ENCODE measurements at places on chromosomes 16 and 17.
A peak's percentile ranks its signal among the peaks of the same experiment; 100 is the strongest.

GRCh38 chr17:57644326-57644725, 100.8 kb downstream of the CCDC182 start:
- DNase-seq = no peak

- no peak for DNase-seq
Observed at GRCh38 chr16:14667347-14668266, 26.5 kb downstream of the PLA2G10 start.

- DNase-seq = no peak
Observed at GRCh38 chr17:68231541-68231940, 16.3 kb upstream of the AMZ2 start.

DNA sequence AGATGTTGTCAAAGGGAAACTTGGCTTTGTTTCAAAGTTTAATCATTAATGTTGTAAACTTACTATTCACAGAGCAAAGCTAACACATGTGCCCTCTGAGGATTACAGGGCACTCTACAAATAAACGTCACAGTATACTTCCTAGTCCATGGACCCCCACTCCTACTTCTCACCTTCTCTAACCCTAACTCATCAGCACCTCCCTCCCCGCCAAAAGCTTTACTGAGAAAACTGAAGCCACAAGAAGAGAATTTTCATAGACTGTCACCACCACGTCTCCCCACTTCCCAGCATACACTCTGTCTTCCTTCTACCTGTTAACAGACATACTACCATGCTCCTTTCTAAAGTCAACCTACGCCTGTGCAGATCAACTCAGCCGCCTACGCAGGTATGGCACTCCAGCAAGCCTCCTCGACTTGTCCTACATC, 29.0 kb downstream of the HELZ start:
- no peak for DNase-seq

GRCh38 chr16:86559802-86560305, 4.8 kb upstream of the MTHFSD start:
- DNase-seq = no peak

DNA sequence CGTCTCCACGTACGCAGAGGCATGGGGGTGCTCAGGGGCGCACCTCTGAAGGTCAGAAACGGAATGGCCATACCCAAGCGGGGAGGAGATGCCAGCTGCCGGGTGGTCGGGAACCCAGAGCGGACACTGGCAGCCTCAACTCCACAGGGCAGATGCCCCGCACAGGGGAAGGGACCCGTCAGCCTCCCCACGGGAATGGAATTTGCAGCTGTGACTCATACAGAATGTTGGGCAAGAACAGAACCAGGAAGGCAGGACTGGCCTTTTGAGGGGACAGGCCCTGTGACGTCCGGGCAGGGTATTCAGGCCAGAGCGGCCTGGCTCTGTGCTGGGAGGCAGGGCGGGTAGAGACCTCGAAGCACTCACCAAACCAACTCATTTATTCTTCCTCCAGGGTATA, 7.5 kb downstream of the TK1 start:
- DNase-seq = no peak

DNA sequence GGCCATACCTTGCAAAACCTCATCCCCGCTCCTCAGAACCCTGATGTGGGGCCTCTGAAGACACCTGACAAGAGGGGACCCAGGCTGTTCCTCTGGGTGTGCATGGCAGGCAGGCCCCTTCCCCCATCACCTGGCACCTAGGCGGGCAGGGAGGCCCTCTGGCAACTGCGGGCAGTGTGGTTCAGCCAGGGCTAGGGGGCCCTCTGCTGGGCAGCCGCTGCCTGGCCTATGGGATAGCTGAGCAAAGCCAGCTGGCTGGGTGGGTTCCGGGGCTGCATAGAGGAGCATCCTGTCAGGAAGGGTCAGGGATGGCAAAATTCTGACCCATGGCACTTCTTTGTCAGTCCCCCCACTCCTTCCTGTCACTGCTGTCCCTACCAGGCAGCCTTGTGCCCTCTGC, 228.7 kb upstream of the ASIC2 start:
- no peak for DNase-seq

GRCh38 chr16:23967775-23968174, 132.0 kb downstream of the PRKCB start:
- DNase-seq = no peak

GRCh38 chr16:19520861-19521331, 1.0 kb downstream of the GDE1 start:
- no peak for DNase-seq

GRCh38 chr17:13253733-13254410, 236.0 kb upstream of the ELAC2 start:
- no peak for DNase-seq

DNA sequence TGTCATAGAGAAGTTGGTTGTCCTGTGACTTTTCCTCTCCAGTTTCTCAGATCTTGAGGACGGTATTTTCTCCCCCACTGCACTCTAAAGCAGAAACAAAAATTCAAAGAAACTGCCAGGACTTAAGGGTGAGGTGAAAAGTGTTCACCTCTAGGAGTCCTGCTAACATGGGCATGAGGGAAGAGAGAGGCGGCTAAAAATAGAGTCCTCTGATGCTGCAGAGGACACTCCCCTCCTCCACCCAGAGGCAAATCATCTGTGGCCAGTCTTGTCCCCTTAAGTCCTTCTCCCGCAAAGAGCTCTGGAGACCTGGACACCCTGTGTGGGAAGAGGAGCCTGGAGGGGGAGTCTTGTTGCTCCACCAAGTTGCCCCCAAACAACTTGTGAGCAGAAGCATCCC, 4.7 kb upstream of the DDX19A start:
- DNase-seq = no peak

DNA sequence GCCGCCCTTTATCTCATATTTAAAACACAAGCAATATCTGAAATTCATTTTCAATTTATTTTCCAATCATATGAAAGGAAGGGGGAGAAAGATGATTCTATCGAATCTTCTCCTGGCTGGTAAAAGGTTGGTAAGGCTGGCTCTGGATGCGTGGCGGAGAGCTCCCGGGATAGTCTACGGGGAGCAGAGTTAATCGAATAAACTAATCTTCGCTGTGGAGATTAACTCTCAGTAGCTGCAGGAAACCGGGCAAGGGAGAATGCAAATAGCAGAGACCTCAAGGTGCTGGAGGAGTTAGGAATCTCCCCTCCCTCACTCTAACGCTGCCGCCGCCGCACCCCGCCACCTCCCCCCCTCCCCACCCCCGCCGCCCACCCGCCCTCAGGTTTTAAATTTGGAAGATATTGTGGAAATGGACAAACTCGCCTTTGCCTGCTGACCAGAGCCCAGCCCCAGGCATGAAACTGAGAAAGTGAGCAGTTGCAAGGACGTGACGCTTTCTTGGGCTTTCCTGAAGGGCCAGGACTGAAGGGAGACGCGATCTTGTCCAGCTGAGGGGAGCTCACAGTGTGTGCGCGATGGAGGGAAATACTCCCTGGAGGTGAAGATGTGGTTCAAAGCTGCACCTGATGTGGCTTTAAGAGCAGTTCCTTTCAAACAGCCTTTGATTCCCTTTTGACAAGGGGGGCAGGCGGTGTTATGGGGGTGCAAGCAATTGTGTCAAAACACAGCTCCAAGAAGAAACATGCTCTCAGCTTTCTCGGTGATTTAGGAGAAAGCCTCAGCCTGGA, 308.2 kb upstream of the IRX3 start:
- DNase-seq = no peak

DNA sequence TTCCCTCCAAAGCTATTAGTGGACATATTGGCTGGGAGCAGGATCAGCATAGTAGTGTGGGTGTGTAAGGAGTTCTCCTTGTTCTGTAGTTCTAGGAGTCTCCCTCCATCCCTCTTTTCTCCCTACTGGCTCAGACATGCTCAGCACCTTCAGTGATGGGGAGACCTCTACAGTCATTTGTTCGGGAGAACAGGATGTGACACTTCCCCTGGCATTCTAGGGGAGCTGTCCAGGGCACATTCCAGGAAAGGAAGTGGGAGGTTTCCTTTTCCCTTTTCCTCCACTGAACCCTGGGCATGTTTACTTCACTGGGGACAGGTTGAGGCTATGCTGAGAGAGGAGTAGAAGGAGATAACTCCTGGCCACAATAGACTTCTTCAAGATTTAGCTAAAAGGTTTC, 86.5 kb downstream of the MYH13 start:
- DNase-seq = no peak

GRCh38 chr17:2383628-2384167, 17.2 kb downstream of the MNT start:
- DNase-seq = no peak

GRCh38 chr16:11191665-11192064, 64.3 kb downstream of the SOCS1 start:
- no peak for DNase-seq

DNA sequence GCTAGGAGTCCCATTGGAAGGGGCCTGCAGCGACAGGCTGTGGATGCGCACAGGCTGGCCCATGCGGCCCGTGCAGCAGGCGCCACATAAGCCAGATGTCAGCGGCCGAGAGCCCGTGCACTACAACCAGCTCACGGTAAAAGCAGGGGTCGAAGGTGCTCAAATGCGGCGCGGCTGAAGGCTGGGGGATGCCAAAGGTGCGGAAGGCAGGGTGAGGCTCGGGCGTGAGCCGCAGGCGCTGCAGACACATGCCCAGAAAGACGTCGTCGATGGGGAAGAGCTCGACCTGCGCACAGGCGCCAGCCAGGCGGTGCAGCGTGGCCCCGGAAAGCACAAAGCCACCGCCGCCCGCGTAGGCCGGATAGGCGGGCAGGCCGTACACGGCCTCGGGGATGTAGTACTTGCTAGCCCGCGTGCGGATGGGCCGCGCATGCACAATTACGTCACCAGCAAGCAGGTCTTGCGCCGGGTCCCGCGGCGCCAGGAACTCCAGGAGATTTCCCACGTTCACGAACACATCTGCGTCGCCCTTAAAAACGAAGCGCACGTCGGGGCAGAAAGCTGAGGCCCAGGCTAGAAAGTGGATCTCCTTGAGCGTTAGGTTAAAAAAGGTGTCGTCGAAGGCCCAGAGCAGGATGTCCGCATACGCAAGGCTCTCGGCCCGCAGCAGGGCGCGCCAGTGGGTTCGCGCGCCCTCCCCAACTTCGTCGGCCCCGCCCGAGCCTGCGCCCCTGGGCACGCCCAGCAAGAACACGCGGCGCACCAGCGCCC, 1.3 kb downstream of the B3GNT9 start:
- no peak for DNase-seq

DNA sequence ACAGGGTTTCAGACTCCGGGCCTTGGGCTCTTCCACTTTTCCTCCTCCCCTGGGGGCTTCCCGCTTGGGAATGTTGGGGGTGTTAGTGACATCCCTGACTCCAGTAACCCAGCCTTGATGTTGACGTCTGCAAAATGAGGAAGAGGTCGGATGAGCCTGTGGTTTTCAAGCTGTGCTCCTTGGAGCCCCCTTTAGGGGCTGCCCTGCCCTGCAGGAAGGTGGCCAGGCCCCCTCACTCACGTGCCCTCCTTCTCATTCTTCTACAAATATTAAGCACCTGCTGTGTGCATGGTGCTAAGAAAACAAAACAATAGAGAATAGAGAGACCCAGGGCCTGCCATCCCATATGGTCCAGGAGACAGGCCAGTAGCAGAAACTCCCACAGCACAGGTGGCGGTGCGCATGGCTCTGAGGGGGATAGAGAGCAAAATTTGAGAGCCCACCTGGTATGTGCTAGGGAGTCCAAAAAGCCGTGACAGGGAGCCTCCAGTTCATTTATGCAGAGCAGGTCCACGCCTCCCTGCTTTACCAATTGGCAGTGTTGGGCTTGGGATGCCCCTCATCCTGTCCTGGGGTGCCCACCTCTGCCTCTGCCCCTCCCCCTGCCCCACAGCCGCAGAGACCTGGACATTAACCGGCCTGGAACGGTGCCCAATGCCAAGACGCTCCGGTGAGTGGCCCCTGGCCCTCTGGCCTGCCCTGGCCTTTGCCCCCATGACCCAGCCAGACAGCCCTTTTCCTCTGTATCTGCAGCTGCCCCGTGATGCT, 7.4 kb downstream of the NDRG4 start:
- DNase-seq = no peak

DNA sequence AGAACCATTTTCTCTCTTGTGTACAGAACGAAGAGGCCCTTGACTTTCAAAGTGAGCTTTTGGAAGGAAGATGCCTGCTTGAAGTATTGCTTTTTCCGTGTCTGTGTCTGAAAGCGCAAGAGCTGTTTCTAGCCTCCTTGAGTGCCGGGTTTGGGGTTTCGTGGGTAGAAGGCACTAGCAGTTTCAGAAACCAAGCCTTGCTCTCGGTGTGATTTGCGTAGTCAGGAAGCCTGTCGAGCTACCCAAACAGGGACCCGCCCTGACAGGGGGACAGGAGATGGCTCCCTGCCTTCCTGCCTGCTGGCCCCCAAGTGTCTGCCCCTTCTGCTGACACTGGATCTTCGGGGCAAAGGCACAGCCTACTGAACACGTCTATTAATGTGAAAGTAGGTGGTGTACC, 322.0 kb downstream of the MAF start:
- peak; percentile 54 for DNase-seq

GRCh38 chr16:65005696-65006095, 116.2 kb downstream of the CDH11 start:
- DNase-seq = no peak

DNA sequence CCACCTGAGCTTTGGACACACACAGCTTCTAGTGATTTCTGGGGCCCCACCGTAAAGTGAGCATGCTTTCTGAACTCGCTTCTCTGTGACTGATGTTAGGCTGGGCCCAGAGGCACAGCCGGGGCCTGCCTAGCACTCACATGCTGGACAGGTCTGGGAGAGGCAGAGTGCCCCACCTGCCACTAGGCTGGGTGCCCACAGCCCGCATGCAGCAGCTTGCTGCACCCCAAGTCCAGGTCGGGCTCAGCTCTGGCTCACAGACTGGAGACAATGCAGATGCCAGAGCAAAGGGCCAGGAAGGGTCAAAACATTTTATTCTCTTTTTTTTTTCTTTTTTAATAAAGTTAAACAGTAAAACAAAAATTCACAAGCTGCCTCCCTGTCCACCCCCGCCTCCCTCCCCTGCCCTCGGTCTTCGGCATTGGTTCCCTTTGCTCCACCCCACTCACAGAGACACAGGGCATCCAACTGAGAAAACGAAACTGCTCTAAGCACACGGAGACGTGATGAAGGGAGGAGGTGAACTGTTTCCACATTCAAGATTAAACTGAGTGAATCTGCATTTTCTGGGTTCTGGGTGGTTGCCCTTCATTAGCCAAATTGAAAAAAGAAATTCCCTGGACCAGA, 9.7 kb downstream of the CNP start:
- DNase-seq = no peak

DNA sequence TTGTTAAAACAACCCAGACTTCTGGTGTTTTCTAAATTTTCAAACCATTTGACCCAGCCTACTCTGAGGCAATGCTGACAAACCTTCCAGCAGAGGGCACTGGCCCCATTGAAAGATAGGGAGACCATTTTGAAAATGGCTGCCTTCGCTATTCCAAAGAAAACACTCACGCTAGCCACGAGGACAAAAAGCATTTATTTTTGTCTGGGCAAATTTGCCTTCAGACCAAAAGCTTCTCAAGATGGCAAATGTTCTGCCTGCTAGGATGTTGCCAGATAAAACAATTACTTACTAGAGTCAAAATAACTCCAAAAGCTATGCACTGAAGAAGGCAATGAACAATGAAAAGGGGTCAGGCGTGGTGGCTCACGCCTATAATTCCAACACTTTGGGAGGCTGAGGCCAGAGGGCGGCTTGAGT, 296.7 kb upstream of the IRX5 start:
- no peak for DNase-seq

DNA sequence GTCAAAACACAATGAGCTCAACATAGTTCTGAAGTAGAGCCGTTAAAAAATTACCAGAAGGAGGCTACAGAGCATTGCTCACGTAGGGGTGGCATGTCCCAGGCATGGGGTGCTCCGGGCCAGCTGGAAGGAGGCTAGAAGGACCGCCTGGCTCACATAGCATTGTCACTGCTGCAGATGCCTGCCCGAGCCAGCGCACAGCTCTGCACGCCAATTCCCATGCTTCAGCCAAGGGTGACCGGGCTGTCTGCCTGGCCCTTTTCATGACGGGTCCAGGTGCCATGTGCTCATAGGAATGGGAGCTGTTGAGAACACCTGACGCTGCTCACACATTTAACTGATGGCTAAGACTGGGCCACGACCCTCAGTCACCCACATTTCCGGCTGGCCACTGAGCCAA, 228.9 kb upstream of the FOXF1 start:
- DNase-seq = no peak
